Tibial nerve (tissue), 4 donors: ENCODE measurements at places on chromosomes 16 and 17. TPM values are rescaled to one million over a fixed set of nuclear protein-coding genes. Genes with fewer than 3 reads are reported as not detected.

DNA sequence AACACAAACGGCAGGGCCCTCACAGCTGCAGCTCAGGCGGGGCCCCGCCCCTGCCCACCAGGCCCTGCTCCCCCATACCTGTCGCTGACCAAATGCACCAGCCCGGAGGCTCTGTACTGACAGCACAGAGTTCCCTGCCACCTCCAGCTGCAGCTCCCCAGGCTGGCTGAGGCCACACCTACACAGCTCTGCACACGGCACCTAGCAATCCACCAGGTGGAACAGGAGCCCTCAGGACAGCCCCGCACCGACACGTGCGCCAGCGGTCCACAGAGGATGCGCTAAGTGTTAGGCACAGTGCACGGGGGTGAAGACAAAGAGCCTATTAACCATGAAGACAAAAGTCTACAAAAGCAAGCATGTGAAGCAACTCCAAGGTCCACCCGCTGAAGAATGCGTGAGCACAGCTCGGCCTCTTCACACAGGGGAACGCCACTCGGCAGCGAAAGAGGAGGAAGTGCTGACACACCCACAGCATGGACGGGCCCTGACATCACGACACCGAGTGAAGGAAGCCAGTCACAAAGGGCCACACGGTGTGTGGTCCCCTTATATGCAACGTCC, 5.4 kb downstream of the ZCCHC14 start:
- no peak for DNase-seq
- no peak overlapping the region for H3K4me3 ChIP-seq
- H3K4me1 ChIP-seq, result peaks cover 70% of the 10 kb centered on the region
- H3K27ac ChIP-seq, result peak overlapping the region; percentile 51
- H3K36me3 ChIP-seq, result no peaks in the 10 kb centered on the region

Gene TNFRSF17
- total RNA-seq, result not detected

DNA sequence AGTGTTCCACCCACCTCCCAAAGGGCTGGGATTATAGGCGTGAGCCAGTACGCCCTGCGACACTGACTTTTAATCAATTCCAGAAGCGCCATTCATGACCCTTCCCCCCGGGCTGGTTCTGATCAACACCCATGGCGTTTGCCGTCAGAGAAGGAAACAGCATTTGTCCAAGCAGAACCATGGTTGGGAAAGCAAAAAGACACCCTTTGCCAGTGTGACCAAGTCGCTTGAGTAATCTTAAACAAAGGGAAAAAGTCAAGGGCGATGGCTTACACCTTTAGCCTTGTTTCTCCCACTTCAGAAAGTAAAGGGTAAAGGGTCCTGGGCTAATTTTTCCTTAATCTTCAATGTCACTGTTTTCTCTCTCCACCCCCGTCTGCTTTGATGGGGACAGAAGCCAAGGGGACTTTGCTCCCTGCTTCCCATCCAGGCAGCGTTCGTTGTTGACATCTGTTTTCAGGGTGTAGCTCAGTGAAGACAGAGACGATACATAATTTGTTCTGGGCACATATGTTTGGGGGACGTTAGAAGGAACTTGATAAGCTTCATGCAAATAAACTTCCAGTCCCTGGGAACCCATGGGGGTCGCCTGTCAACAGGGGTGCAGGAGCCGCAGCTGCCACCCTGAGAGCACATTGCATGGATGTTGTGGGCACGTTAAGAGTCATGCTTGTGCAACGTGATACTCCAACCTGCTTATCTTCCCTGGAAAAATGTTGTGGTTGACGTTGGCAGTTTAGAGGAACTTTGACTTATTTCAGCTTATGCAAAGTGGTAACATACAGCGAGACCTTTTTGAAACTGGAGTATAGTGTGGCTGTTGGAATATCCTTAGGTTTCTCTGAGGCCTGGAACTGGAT, 50.6 kb upstream of the TANGO6 start:
- H3K4me1 ChIP-seq, result no peaks in the 10 kb centered on the region
- no peak overlapping the region for H3K4me3 ChIP-seq
- peak overlapping the region; percentile 69 for H3K27ac ChIP-seq
- no peaks in the 10 kb centered on the region for H3K36me3 ChIP-seq
- no peak for DNase-seq

Gene OTOP2
- total RNA-seq, result not detected

Gene TEX19
- not detected for total RNA-seq

- no peaks in the 10 kb centered on the region for H3K4me1 ChIP-seq
- H3K36me3 ChIP-seq, result no peaks in the 10 kb centered on the region
- no peaks in the 10 kb centered on the region for H3K27me3 ChIP-seq
- DNase-seq, result peak; percentile 25
- no peak overlapping the region for H3K4me3 ChIP-seq
Observed at GRCh38 chr16:49700251-49701064, 155.5 kb downstream of the ZNF423 start.

GRCh38 chr17:1908699-1909309, 79.0 kb downstream of the RPA1 start:
- H3K27ac ChIP-seq, result no peak overlapping the region
- H3K36me3 ChIP-seq, result no peaks in the 10 kb centered on the region
- peaks cover 22% of the 10 kb centered on the region for H3K4me1 ChIP-seq
- DNase-seq, result peak; percentile 79
- H3K4me3 ChIP-seq, result no peak overlapping the region

DNA sequence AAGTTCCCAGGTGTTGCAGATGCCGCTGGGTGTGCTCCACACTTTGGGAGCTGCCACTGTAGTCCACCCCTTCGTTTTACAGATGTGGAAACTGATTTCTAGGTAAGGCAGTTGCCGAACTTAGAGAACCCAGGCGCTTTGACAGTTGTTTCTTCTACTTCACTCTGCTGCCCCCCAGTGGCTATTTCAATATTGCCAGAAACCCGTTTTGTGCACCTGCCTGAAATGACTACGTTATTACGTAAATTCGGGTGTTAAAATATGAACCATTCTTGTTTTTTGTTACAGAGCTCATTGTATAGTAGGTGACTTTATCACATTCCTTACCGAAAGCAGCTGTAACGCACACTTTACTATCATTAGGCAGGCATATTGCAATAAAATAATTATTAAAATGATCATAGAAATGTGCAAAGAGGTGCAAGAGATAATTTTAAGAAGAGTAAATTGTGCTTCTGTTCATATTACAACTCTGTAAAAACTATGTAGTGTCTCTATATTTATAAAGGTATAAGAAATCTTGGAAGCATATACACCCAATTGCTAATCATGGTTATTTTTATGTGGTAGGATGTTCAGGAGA, 44.9 kb downstream of the OTOA start:
- H3K27ac ChIP-seq, result no peak overlapping the region
- peak; percentile 98 for DNase-seq
- H3K27me3 ChIP-seq, result no peaks in the 10 kb centered on the region
- H3K4me1 ChIP-seq, result no peaks in the 10 kb centered on the region

DNA sequence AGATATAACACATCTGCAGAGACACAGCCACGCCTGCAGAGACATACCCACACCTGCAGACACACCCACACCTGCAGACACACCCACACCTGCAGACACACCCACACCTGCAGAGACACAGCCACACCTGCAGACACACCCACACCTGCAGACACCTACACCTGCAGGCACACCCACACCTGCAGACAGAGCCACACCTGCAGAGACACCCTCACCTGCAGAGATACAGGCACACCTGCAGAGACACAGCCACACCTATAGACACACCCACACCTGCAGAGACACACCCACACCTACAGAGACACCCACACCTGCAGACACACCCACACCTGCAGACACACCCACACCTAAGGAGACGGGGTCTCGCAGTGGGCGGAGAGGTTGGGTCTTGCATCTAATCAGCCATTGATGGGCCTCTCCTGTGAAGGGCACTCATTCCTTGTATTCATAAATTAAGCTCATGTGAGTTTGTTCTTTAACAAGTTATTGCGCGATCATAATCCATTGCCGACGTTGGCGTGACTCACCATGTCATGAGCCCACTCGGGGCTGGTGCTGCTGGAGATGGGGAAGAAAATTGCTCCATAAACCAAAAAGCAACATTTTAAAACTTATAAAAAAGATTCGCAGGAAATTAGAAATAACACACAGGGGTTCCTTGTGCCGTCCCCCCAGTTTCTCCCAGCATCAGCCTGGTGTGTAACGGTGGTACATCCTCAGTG, 28.9 kb upstream of the CDH15 start:
- H3K27ac ChIP-seq, result no peak overlapping the region
- H3K36me3 ChIP-seq, result peaks cover 8% of the 10 kb centered on the region
- DNase-seq, result no peak

- H3K4me3 ChIP-seq, result no peak overlapping the region
- no peak for DNase-seq
- H3K36me3 ChIP-seq, result no peaks in the 10 kb centered on the region
- no peaks in the 10 kb centered on the region for H3K4me1 ChIP-seq
- no peak overlapping the region for H3K27ac ChIP-seq
- H3K27me3 ChIP-seq, result no peaks in the 10 kb centered on the region
Observed at GRCh38 chr16:23072769-23073549, 76.3 kb downstream of the USP31 start.

DNA sequence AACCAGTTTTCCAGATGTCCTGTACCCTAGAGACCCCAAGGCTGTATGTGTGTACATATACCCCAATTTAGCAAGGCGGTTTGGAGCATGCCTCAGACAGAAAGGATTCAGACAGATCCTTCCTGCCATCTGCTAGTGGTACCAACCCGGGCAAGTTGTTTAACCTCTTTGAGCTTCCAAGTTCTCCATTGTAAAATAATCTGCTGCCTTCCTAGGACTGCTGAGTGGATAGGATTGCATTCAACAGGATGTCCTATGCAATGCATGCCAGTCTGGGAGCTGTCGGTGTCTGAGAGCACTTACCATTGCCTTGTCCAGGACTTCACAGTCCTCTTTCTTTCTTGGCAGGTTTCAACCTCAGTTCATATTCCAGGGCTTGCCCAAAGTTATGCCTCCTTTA, 1.9 kb downstream of the CDH13 start:
- no peak overlapping the region for H3K4me3 ChIP-seq
- peaks cover 27% of the 10 kb centered on the region for H3K27me3 ChIP-seq
- no peaks in the 10 kb centered on the region for H3K4me1 ChIP-seq
- H3K27ac ChIP-seq, result no peak overlapping the region

Gene TEKT1
- total RNA-seq, result not detected

DNA sequence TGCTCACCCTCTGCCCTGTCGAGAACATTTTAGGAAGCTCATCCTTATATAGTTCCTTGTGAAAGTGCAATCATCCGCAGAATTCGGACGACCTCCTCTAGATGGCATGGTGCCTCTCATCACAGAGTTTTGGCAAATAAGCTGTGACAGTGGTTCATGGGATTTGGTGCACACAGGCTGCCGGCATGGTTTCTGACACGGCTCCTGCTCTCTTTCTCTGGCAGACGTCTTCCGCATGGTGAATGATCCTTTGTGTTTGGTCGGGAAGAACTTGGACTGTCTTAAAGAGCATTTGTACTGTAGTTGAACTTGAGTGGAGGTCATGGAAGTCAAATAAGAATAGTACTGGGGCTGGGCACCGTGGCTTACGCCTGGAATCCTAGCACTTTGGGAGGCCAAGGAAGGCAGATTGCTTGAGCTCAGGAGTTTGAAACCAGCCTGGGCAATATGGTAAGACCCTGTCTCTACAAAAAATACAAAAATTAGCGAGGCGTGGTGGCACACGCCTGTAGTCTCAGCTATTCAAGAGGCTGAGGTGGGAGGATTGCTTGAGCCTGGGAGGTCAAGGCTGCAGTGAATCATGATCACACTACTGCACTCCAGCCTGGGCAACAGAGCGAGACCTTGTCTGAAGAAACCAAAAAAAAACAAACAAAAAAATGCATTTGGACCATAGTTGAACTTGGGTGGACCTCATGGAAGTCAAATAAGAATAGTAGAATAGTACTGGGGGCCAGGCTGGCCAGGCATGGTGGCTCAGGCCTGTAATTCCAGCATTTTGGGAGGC, 34.7 kb upstream of the NAT9 start:
- peak overlapping the region; percentile 74 for H3K27ac ChIP-seq
- peaks cover 54% of the 10 kb centered on the region for H3K4me1 ChIP-seq
- peaks cover 29% of the 10 kb centered on the region for H3K36me3 ChIP-seq
- DNase-seq, result no peak
- H3K27me3 ChIP-seq, result no peaks in the 10 kb centered on the region
- no peak overlapping the region for H3K4me3 ChIP-seq

- H3K27ac ChIP-seq, result no peak overlapping the region
- H3K4me3 ChIP-seq, result no peak overlapping the region
- no peaks in the 10 kb centered on the region for H3K27me3 ChIP-seq
- H3K4me1 ChIP-seq, result no peaks in the 10 kb centered on the region
Observed at GRCh38 chr16:82229800-82230619, 60.0 kb upstream of the MPHOSPH6 start.

Gene PSMB3
- total RNA-seq, result 146 TPM

Gene STAC2
- not detected for total RNA-seq

- H3K4me3 ChIP-seq, result no peak overlapping the region
- H3K27me3 ChIP-seq, result no peaks in the 10 kb centered on the region
- no peak overlapping the region for H3K27ac ChIP-seq
- no peaks in the 10 kb centered on the region for H3K36me3 ChIP-seq
- H3K4me1 ChIP-seq, result no peaks in the 10 kb centered on the region
Observed at GRCh38 chr16:9035996-9036395, 55.4 kb upstream of the HAPSTR1 start.

Gene HBM
- not detected for total RNA-seq

DNA sequence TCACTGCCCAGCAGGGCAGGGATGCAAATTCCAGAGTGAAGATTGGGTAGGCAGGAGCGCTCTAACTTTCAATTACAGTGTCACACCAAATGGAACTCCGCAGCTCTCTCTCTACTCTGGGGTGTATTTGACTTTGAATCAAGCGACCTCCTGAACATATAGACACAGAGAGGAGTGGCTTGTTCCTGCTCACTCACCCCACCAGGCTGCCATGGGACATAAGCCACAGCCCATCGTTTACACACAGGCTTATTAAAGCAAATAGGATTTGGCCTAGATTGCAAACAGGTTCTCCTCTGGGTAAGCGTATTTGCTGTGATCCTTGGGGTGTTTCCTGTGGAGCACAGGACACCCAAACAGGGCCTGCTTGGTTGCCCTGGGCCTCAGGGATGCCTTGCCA, 281.6 kb upstream of the CCL2 start:
- no peak overlapping the region for H3K4me3 ChIP-seq
- H3K36me3 ChIP-seq, result no peaks in the 10 kb centered on the region
- H3K27me3 ChIP-seq, result no peaks in the 10 kb centered on the region
- DNase-seq, result no peak
- no peak overlapping the region for H3K27ac ChIP-seq

Gene LPO
- total RNA-seq, result not detected

Gene CMTM2
- total RNA-seq, result not detected

DNA sequence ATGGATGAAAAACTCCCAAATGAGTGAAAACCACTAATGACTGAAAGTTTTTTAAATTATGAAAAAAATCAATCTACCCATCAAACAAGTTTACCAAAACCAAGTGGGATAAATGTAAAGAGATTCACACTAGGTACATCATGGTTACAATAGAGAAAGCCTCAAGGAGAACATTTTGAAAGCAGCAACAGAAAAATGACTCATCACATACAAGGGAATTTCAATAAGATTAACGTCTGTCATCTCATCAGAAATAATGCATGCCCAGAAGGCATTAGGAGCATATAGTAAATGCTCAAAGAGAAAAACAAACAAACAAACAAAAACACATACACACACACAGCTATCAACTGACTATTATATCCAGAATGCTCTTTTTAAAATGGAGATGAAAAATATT, 261.8 kb upstream of the KIF2B start:
- no peaks in the 10 kb centered on the region for H3K4me1 ChIP-seq
- H3K27ac ChIP-seq, result no peak overlapping the region
- no peaks in the 10 kb centered on the region for H3K36me3 ChIP-seq
- DNase-seq, result no peak

Gene PYDC1
- total RNA-seq, result not detected
